ENCODE measurements at places on chromosomes 5 and 9.

DNA sequence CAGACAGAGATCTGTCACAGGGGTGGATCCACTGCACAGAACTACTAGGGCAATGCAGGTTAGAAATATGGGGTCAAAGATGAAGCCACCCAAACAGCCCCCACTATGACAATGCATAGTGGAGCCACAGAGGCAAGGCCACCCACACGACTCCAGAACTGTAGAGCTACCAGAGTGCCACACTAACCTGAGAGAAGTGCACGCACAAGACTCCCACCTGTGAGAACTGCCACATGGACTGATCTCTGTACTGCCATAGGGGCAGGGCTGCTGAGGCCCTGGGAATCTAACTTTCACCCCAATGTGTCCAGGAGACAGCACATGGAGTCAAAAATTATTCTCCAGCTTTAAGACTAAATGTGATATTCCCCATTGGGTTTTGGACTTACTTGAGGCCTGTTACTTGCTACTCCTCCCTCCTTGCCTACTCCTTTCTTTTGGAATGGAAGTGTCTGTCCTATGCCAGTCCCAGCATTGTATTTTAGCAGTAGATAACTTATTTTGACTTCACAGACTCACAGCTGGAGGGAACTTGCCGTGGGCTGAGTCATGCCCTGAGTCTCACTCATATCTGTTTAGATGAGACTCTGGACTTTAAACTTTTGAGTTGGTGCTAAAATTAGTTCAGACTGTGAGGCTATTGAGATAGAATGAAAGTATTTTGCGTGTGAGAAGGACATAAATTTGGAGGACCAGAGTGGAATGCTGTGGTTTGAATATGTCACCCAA lies 853.3 kb downstream of the MAT2B start:
- no peak for DNase-seq

DNA sequence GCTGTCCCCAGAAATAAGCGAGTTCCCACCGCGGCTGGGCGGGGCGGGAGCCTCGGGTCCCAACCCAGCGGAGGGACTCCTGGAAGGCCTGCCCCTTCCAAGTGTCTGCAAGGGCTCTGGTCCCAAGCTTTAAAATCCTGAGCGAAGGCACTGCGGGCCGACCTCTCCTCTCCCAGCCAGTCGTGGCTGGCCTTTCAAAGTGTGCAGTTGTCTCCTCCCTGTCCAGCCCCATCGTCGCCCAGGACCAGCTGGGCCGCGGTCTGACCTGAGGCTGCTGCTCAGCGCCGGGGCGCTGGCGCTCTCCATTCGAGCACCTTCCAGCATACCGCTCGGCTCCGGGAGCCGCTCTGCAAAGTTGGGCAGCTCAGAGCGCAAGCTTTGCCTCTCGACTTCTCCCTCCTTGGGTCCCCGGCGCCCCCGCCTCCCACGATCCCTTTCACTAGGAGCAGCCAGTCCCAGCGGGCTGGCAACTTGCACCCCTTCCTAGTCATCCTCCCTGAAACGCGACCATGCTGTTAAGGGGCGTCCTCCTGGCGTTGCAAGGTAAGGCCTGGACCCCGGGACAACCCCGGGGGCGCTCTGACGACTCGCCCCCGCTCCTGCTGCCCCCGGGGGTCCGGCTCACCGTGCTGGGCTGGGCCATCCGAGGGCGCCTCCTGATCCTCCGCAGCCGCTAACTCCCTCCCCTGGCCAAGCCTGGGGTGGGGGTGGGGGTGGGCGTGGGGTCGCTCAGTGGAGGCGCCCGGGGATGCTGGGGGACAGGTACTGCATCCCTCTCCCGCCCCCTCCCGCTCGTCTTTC lies at the start of gene MAMDC2:
TSS of gene MAMDC2 (plus strand) at position 160 of the 801 bp plus-strand sequence. CDS start at position 510, 350 bp downstream.
- DNase-seq, result peak; percentile 6

- DNase-seq, result no peak
Observed at GRCh38 chr5:115431116-115431515, 113.5 kb downstream of the FEM1C start.

GRCh38 chr9:20599195-20599594 lies 23.1 kb downstream of the MLLT3 start:
- DNase-seq, result no peak

- DNase-seq, result peak; percentile 38
Observed at GRCh38 chr9:94656200-94656599, 16.9 kb upstream of the FBP1 start.

- no peak for DNase-seq
Observed at GRCh38 chr9:125341566-125341965, 79.9 kb downstream of the GAPVD1 start.

GRCh38 chr9:72322259-72322658 lies 42.7 kb downstream of the ZFAND5 start:
- DNase-seq, result no peak

GRCh38 chr9:84748112-84748511 lies 78.6 kb downstream of the NTRK2 start:
- no peak for DNase-seq

DNA sequence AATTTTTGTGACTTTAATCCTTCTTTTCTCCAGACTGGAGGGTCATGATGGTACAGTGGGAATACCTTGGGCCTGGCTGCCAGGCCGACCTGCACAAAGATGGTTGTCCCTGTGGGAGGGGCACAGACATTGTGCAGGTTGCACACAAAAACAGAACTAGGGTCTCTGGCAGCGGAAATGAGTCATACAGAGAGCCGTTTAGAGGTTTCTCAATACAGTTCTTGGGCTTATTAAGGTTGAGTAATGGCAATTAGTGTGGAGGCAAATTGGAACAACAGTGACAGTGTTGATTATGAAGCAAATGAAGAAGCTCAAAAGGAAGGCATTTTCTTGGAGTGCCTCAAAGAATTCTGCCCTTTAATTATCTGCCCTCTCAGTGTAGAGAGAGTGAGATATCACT lies 173.6 kb downstream of the TENT4A start:
- DNase-seq, result no peak

- DNase-seq, result no peak
Observed at GRCh38 chr5:62342476-62342837, 36.5 kb downstream of the KIF2A start.

- no peak for DNase-seq
Observed at GRCh38 chr5:26148569-26149107, 889.7 kb downstream of the CDH9 start.

GRCh38 chr5:54518146-54518817 lies 723 bp downstream of the SNX18 start:
- DNase-seq, result peak; percentile 74

DNA sequence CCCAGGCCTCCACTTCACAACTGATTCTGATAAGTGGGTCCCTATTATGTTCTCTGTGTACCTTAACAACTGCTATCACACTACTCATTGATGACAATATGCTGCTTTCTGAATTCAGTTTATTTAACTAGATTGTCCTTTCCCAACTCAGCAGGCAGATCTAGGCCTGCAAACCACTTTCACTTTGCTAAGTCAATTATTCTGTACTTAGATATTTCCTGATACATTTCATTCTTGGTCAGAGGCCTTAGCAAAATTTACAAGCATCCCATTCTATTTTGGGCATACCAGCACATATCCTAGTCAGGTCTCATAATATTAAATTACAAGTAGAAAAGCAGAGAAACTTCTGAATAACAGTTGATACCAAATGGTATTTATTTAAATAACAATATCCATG lies 235.7 kb upstream of the HAPLN1 start:
- DNase-seq, result no peak

GRCh38 chr5:111142932-111143331 lies 50.8 kb downstream of the WDR36 start:
- DNase-seq, result no peak

- DNase-seq, result no peak
Observed at GRCh38 chr5:166045961-166046360, 2245.5 kb upstream of the WWC1 start.

All from stimulated activated CD4-positive, alpha-beta T cell treated with anti-CD3 and anti-CD28 coated beads, Interleukin-15, amount 100 ng/mL, for 24 hours (primary cell).